Retina (tissue), 1 donor: ENCODE measurements at places on chromosomes 11 and 22.

DNA sequence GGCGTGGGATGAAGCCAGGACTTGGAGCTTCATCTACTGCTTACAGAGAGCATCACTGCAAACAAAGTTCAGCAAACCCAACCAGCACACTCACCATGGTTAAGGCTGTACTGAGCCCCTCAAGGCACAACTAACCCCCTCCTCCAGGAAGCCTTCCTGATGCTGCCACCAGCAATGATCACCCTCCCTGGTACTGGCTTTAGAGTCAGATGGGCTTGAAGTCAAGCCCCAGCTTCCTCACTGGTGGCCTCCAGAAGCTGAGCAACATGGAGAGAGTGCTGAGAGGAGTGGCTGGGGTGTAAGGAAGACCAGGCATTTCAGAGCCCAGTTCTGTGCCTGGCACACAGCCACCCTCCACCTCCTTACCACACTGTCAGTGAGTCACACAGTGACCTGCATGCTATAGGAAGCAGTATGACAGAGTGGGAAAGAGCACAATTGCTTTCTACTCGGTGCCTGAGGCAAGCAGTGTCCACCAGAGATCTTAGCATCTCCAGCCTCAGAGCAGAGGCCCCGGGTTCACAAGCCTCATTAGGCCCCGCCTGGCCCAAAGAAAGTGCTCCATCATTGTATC, 24.7 kb upstream of the BAIAP2L2 start:
- no peak for DNase-seq

GRCh38 chr11:55811067-55811466, at the start of gene OR5L1:
Gene OR5L1 (plus strand): TSS chr11:55811367. CDS start chr11:55811467, 100 bp downstream.
- DNase-seq: no peak

DNA sequence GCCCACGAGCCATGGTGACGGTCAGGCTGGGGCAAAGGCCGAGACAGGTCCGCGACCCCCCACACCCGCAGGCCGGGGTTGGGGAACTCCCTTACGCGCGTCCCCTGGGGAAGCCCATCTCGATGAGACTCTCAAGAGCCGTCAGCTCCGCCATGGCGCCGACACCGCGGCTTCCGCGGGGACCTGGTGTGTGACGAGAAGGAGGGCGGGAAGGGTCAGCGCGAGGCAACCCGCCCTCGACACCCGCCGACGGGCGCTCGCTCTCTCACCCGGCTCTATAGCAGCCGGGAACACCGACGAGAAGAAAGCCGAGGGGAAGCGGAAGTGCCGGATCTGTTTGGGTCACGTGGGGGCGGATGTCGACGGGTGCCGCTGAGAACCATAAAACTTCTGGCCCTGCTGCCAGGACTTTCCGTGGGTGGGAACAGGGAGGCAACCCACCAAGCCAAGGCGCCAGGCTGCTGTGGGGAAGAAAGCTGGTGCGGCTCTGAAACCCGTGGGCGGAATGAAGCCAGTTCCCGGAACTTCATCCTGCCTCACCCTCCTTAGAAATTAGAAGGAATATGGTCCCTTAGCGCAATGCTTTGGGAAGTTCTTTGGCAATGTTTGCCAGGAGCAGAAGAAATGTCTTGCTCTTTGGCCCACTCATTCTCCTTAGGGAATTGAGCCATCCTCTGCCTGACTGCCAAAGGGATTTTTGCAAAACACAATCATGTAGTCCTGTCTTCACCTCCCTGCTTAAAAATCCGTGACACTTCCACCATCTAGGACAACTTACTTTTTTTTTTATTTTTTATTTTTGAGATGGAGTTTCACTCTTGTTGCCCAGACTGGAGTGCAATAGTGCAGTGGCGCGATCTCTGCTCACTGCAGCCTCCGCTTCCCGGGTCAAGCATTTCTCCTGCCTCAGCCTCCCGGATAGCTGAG, at the start of gene UBXN1:
TSS of gene UBXN1 (minus strand) at position 304 of the 927 bp plus-strand sequence. CDS start at position 154, 150 bp downstream.
- DNase-seq: peak; percentile 92

DNA sequence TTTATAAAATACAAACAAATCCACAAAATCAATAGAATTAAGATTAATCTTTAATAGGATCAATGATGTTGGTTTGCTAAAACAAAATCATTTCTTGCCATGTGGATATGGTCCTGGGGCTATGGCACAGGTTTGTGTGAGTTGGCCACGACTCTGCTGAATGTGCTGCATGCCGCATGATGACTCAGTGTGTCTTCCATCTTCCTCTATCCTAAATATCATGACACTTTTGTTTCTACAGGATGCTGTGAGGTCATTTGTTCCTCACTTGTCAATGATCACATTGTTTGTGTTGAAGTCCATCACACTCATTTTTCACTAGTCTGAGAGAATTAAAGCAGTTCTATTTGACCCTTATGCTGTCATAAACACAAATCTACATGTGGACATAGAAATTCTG, 167.2 kb upstream of the ZBED5 start:
- DNase-seq: no peak

GRCh38 chr11:114058026-114058706, 1.3 kb upstream of the ZBTB16 start:
- DNase-seq: peak; percentile 41

- no peak for DNase-seq
Observed at GRCh38 chr22:31086703-31087330, 5.7 kb downstream of the SMTN start.

- DNase-seq: no peak
Observed at GRCh38 chr11:121291896-121292494, 576 bp upstream of the SC5D start.

GRCh38 chr11:12599408-12600143, 74.6 kb upstream of the TEAD1 start:
- peak; percentile 39 for DNase-seq

GRCh38 chr11:120869097-120869496, 154.8 kb upstream of the TBCEL start:
- DNase-seq: no peak

- peak; percentile 21 for DNase-seq
Observed at GRCh38 chr22:45124176-45124847, 39.4 kb upstream of the NUP50 start.

- no peak for DNase-seq
Observed at GRCh38 chr11:11810764-11811726, 30.7 kb upstream of the USP47 start.

DNA sequence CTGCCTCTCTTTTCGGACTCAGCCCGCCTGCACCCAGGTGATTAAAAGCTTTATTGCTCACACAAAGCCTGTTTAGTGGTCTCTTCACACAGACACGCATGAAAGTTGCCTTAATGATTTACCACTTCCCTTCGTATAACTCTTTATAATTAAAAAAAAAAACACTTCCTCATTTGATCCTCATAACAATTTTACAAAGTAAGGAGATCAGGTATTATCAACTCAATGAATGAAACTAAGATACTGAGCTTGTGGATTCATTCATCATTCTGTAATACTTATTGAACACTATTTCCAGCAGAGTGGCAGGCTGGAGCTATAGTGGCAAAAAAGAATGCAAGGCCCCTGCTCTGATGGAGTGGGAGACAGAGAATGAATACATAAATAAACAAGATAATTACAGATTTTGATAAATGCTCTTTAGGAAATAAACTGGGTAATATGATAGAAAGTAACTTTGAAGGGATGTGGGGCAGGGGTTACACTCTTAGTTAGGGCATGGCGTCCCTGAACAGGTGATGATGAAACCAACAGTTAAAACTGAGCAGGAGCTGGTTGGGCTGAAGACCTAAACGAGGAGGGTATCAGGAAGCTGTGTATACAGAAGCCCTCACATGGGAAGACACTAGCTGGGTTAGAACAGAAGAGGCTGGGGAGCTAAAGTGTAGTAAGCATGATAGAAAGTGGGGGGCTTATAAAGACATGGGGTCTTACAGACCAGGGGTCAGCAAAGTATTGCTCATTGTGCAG, 5.4 kb upstream of the CRTAM start:
- DNase-seq: no peak

GRCh38 chr22:41902932-41903421, 11.9 kb downstream of the SHISA8 start:
- DNase-seq: no peak
